ENCODE measurements at places on chromosomes 2 and 18.

DNA sequence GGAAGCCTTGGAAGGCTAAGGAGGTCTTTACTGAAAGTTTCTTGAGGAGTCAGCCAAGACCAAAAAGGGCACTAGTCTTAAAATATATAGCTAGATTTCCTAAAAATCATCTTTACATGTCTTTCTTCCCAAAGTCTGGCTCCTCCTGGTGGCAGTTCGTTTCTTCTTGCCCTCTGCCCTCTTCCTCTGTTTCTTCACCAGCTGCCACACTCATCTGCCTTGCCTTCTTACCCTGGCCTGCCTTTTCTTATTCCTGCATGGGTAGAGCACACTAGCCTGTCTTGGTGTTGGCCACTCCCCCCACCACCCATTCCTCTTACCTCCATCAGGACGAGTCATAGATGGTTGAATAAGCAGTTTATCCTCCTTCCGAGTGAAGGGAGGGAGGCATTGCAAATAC, 129.8 kb downstream of the RAPGEF4 start:
- no peak for DNase-seq

GRCh38 chr2:101771910-101772321, 74.4 kb downstream of the MAP4K4 start:
- no peak for DNase-seq

DNA sequence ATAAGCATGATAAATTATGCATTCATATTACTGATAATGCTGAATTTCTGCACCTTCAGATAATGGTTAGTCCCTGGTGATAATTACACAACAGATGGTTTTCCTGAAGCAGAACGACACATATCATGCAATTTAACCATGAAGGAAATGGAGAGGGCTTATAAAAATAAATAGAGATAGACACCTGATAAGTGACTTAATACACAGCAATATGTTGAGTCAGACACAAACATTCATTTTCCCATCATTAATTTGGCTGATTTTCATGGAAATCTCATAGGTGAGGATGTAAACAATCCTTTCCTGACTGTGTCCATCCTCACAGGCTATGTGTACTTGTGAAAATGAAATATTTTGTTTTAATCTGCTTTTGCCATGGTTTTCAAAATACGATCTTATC, 36.9 kb upstream of the DSEL start:
- DNase-seq = no peak

- DNase-seq = peak; percentile 32
These were observed 40.2 kb downstream of the EFEMP1 start for GRCh38 chr2:55883357-55883756.

- no peak for DNase-seq
These were observed 1.4 kb downstream of the MBD2 start for GRCh38 chr18:54222922-54223567.

GRCh38 chr2:109508556-109508955, 105.2 kb downstream of the SEPTIN10 start:
- no peak for DNase-seq

GRCh38 chr18:80159713-80160636, 50.9 kb downstream of the ADNP2 start:
- DNase-seq = peak; percentile 18

DNA sequence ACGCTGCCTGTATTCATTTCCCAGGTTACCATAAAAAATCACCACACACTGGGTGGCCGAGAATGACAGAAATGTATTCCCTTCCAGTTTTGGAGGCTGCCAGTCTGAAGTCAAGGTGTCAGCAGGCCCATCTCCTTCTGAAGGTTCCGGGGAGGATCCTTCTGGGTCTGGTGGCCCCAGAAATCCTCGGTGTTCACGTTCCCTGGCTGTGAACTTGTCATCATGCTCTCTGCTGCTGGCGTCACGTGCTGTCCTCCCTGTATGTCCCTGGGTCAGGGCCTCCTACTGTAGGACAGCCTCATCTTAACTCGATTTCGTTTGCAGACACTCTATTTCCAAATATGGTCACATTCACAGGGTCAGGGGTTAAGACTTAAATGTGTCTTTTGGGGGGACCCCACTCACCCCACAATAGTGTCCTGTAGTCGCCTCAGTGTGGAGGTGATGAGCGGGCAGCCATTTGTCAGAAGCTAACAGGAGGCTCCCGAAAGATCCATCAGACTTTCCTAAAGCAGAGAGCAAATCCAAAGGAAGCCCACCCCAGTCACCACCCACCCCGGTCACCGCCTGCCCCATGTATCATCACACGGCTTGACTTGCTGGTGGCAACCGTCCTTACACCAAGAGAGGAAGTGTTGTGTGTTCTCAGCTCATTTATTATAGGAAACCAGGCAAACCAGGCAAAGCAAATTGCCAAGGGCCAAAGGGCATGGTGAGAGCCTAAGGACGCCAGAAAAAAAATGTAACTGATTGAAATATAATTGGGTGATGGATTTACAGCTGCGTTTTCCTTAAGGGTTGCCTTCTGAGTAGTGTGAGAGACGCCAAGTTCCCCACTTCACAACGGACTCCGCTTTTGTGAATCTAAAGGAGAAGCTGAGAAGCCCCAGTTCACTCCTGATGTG, 148.8 kb upstream of the ZNF236 start:
- no peak for DNase-seq

GRCh38 chr2:229980431-229981184, 58.3 kb downstream of the FBXO36 start:
- DNase-seq = peak; percentile 7

DNA sequence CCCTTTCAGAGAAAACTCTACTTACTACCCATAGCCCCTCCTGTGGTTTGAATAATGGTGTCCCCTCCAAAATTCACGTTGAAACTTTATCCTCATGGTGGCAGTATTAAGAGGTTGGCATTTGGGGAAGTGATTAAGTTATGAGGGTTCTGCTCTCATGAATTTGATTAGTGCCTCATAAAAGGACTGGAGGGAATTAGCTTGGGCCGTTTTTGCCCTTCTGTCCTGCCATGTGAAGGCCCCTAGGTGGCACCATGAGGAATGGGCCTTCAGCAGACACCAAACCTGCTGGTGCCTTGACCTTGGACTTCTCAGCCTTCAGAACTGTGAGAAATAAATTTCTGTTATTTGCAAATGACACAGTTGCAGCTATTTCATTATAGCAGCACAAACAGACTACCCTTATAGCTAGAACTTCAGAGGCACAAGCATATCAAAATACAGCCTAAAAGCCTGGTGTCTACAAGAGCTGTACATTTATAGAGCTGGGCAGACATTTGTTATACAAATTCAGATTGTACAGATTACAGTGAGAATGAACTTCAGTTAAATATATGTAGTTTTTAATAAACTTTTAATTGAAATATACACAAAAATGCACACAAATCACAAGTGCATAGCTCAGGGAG, 2.6 kb upstream of the PTPN2 start:
- no peak for DNase-seq

DNA sequence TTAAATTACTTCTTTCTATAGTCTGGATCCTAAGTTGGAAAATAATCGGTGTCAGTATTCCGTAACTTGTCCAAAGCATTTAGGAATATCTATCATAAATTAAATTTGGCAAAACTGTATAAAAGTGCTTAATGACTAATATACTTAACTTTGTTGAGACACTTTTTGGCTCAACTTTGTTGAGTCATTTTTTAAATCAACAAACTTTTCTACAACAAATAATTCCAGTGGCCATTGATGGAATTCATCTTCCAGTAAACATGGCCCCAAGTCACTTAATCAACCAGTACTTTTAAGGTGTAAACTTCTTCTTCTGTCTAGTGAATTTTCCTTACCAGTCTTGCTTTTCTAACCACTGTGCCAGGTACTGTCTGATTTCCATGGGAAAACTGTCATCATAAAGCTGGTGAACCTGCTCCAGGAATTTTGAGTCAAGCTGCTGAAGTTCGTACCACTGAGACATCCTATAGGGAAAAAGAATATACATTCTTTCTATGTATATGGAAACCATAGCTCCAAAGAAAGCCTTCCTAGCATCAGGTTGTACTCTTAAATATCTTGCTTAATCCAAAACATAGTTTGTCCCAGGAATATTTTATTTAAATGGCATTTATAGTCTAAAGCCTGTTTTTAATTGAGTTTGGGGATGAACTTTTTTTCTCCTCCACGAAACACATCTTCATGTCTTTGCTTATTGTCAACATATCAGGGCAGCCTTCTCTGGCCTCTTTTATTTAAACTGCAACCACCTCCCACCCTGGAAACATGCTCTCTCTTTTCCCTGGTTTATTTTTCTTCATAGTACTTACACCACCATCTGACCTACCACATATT, 4.2 kb downstream of the STAT1 start:
- DNase-seq = peak; percentile 12

DNA sequence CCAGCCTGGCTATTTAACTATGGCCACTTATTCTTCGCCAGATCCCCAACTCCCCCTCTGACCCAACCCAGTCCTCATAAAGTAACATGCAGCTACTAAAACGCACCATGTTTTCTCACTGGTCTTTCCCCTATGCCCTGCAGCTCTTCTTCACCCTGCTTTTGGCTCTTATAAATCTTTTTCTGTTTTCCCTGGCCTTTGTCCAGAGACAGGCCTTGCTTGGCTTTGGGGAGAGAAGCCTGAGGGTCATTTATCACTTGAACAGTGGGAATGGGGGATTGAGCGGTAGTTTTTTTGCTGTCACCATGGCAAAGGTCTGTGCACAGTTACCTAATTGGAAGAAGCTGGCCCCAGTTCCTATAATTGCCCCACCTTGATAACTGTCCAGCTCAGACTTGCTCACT, 202.9 kb upstream of the NT5C1B start:
- peak; percentile 19 for DNase-seq

DNA sequence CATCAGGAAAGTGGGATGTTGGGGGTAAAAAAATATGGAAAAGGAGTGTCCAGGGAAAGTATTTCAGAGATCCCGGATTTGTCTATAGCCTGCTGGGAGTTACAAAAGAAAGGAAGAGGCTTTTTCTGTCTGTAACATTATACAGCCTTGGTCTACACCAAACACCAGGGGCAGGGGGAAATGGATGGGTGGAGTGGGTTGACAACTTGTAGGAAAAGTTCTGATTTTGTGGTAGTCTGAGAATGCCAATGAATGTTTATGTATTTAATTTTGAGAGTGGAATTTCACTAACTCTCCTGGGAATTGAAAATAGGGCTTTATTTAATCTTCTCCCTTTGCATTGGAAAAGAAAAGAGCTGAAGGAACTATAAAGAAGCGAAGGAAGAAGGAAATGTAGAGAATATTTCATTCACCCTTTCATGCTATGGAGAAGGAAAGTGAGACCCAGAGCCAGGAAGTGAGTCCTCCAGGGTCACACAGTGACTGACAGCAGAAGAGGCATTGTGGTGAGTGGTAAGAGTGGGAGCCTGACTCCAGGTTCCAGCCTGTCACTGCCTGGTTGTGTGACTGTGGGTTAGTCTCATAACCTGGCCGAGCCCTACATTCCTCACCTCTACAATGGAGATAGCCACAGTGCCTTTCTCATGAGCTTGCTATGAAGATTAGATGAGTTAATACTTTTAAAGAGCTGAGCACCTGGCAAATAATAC, 346.3 kb upstream of the TNP1 start:
- DNase-seq = peak; percentile 19

DNA sequence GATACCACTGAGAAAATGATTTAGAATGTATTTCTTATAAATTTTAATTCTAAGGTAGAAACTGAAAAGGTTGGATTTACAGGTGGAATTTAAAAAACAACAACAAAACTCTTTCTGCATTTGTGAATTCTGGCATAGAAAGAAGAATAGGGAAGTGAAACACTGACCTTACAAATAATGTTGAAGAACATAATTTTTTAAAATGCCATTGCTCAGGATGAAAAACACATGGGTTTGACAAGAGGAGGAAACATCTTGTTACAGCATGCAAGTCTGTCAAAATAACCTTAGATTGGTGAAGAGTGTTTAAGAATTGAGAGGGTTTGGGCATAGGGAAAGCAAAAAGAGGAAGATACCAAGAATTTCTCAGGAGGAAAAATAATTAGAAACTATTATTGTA, 184.3 kb downstream of the UBE2E3 start:
- no peak for DNase-seq

- peak; percentile 8 for DNase-seq
These were observed 24.7 kb upstream of the CEP68 start for GRCh38 chr2:65031341-65032018.

DNA sequence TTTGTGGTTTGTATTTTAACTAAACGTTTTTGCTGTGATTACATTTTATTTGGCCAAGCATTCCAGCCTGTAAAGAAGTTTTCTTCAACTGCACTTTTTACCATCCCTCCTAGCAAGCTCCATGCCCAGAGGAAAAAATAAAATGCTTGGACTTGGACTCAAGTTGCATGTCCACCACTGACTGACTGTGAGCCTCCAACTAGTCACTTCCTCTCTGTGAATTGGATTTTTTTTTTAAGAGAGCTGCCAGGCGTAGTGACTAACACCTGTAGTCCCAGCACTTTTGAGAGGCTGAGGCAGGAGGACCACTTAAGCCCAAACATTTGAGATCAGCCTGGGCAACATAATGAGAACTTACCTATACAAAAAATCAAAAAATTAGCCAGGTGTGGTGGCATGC, 1185.2 kb upstream of the PIK3C3 start:
- no peak for DNase-seq

- no peak for DNase-seq
These were observed 179.9 kb upstream of the BOD1L2 start for GRCh38 chr18:56967035-56967434.

DNA sequence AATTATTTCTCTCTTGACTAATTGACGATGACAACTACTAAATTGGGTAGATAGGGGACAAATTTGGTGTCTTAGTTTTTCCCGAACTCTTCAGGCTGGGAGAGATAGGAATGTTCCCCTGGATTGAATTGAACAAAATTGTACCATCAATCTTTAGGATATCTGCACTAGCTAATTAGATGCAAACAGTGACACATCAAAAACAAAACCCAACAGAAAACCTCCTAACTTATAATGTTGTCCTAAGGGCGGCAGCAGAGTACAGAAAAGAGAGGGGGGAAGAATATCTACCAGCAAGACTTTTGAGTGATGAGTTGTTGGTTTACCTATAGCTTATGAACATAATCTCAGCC, 342.9 kb downstream of the INSIG2 start:
- peak; percentile 1 for DNase-seq

DNA sequence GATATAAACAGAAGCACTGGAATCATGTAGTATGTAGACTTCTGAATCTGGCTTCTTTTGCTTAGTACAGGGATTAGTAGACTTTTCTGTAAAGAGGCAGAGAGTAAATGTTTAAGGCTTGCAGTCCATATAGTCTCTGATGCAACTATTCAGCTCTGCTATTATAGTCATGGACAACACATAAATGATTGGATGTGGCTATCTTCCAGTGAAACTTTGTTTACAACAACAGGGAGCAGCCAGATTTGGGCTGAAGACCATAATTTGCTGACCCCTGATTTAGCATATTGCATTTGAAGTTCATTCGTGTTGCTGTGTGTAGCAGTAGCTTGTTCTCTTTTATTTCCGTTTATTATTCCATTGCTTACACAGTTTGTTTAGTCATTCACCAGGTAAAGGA, 55.0 kb downstream of the GPD2 start:
- DNase-seq = no peak

GRCh38 chr2:79085382-79085781, 2.4 kb downstream of the REG1B start:
- DNase-seq = no peak

DNA sequence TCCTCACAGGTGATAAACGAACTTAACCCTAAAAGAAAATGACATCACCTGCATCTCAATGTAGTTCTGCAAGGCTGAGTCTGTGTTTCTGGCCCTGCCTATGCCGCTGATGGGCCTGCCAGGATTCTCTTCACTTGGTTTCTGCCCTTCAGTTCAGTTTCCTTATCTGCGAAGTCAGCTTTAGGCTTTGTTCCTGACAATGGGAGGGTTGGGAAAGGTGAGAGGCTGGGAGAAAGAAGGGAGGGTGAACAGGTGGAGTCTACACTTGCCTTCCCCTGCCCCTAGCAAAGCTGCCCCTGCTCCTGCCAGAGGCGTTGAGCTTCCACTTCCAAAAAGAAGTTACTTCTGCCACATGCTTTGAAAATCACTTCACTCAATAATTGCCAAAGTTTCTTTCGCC, 124.0 kb upstream of the APCDD1 start:
- no peak for DNase-seq
